DMS153 (cell line): ENCODE measurements at places on chromosomes 4 and X.

DNA sequence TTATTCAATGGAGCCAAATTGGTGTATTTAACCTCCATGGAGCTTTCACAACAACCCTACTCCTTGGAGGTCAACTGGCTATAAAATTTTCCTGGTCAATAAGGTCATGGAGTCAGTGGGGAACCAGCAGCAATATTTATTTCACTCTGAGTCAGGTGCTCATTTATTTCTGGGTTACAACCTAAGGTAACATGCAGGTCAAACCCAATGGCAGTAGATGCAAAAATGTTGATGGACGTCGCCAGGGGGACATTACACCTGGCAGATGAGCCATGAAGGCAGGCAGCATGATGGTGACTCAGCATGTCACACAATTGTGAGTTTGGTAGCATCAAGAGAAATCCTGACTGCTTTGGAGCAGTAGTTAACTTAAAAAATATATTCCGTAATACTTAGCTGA lies 514.1 kb downstream of the IL15 start:
- no peak for DNase-seq

- no peak for DNase-seq
Observed at GRCh38 chrX:124501586-124501985, 155.2 kb downstream of the SH2D1A start.

- no peak for DNase-seq
Observed at GRCh38 chrX:86047174-86047935, at the start of gene CHM. TSS of gene CHM (minus strand) at chrX:86047558. CDS start at chrX:86047532, 26 bp downstream.

DNA sequence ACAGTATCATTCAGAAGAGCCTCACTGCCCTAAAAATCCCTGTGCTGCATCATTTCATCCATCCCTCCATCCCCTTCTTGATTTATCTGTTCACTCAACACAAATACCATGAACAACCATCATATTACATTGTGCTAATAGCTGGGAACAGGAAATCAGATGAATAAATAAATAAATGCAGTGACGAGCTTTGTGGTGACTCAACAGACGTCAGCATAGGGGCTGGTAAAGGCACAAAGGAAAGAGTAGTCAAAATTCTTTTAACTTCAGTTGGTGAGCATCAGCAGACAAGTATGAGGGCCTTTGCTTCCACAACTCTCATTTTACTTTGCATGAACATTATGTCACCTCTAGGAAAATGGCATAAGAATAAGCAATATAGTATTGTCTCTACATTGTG lies 65.5 kb downstream of the EDNRA start:
- DNase-seq = no peak

GRCh38 chrX:5324546-5324945 lies 904.1 kb downstream of the NLGN4X start:
- DNase-seq = no peak

GRCh38 chrX:153830640-153831428 lies 490 bp upstream of the PDZD4 start:
- no peak for DNase-seq

- DNase-seq = no peak
Observed at GRCh38 chr4:7867701-7868435, 71.8 kb downstream of the AFAP1 start.

DNA sequence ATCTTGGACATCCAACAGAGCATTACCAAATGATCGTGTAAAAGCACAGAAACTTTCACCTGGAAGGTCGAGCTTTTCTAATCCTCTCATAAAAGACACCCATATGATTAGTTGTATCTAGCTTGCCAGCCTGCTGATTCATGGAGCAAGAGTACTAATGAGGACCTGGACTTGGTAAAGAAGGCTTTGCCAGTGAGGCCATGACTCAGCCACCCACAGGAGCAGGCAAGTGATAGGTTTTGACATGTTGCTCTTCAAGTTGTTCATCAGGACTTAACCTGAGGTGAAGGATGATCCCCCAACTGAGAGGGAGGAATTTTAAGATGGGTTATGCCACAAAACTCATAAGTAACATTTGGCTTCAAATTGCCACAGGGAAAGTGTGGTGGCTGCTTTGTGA lies 24.7 kb upstream of the EPGN start:
- DNase-seq = no peak
